ENCODE measurements at places on chromosomes 12 and 14.

- no peak for DNase-seq
These were observed 1031.6 kb downstream of the BCL11B start for GRCh38 chr14:98240376-98240775.

DNA sequence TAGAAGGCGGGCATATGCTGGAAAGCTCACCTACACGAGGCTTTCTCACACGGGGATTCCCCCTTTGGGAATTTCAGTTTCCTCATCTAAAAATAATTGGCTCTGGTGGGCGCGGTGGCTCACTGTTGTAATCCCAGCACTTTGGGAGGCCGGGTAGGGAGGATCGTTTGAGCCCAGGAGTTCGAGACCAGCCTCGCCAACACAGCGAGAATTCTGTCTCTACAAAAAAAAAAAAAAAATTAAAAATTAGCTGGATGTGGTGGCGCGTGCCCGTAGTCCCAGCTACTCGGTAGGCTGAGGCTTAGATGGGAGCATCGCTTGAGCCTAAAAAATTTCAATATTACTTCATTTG, 400 bp upstream of the NDUFA12 start:
- no peak for DNase-seq

GRCh38 chr12:108648371-108648770, 14.7 kb upstream of the SELPLG start:
- no peak for DNase-seq

DNA sequence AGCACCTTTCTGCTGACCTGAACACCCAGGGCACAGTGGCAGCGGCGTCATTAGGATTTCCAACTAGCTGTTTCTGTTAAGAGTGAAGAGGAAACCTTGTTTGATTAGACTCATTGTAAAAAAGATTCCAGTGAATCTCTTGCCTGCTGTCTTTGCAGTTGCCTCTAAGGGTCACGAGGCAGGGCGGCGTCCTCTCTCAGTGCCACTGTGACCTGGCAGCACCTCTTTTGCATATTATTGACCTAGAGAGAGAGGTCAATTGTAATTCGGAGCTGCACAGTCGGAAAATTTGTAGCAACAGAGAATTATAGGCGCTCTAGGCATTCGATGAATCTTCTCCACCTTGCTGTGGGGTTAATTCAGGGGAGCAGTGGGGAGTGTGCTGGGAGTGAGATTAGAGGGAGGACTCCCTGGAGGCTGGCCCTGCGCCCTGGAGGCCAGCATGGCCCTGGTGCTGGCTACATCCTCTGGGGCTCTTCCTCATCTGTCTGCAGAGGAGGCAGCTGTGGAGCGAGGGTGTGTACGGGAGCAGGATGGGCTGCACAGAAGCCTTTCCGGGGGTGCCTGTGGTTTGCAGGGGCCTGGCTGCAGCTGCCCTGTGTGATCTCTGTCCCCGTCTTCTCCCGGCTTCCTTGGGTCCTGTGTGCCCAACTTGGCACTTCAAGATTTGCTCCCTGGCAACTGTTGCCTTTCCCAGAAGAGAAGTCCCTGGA, 14.3 kb downstream of the PACS2 start:
- DNase-seq: no peak

DNA sequence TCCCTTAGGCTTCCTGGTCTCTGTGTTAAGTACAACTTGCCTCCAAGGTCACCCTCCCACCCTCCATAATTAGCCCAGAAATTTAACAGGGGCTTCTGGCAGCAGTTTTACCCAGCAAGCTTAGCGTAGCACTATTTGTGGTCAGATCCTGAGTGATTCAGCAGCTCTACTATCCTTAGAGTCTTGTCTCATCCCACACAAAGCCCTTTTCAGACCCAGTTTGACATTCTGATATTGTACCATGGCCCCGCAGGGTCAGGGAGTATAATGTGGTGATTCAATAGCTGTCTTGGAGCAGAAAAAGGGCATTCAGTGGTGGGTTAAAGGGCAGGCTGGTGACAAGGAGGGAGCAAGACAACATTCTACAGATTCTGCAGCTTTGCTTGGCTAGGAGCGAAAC, 153.8 kb upstream of the DDHD1 start:
- no peak for DNase-seq

- DNase-seq: no peak
These were observed 64.2 kb downstream of the DIO3 start for GRCh38 chr14:101625336-101626097.

- DNase-seq: no peak
These were observed 6.9 kb downstream of the ZBTB39 start for GRCh38 chr12:56999456-56999855.

- DNase-seq: no peak
These were observed 108.4 kb downstream of the PPP1R12A start for GRCh38 chr12:79826267-79827128.

GRCh38 chr14:88535149-88535548, 19.7 kb downstream of the PTPN21 start:
- DNase-seq: no peak

GRCh38 chr14:100211366-100211765, 27.6 kb upstream of the YY1 start:
- no peak for DNase-seq

GRCh38 chr14:100239211-100239839, 381 bp downstream of the YY1 start:
- DNase-seq: peak; percentile 17

GRCh38 chr12:82144505-82144904, 213.7 kb downstream of the CCDC59 start:
- no peak for DNase-seq

- no peak for DNase-seq
These were observed 11.7 kb upstream of the RAD51AP1 start for GRCh38 chr12:4526923-4527546.

GRCh38 chr14:75369506-75369905, 58.3 kb upstream of the JDP2 start:
- no peak for DNase-seq
